ENCODE measurements at places on chromosomes 5 and 9.

- DNase-seq: no peak
Measured at GRCh38 chr9:105117234-105117633, 127.2 kb upstream of the SLC44A1 start.

GRCh38 chr9:87395804-87396479, 101.7 kb upstream of the DAPK1 start:
- DNase-seq: no peak

DNA sequence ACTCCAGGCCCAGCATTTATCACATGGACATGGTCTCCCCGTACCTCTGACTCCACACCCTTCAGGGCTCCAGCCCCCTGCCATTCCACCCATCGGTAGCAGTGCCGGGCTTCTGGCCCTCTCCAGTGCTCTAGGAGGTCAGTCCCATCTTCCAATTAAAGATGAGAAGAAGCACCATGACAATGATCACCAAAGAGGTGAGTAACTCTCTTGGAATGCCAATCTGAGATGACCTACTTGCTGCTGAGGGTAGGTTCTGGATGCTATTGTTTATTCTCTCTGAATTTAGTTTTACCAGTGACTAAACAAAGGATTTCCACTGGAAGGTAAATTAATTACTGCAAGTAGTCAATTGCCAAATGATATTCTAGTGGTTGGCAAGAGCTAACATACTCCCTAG, 80.8 kb downstream of the TLE4 start:
- DNase-seq: no peak

- no peak for DNase-seq
Measured at GRCh38 chr5:57348376-57349140, 134.1 kb downstream of the ACTBL2 start.

- DNase-seq: no peak
Measured at GRCh38 chr9:7456377-7456776, 343.2 kb downstream of the DMAC1 start.

GRCh38 chr9:1173211-1173610, 123.1 kb downstream of the DMRT2 start:
- no peak for DNase-seq

GRCh38 chr5:83877911-83878706, 157.5 kb upstream of the HAPLN1 start:
- DNase-seq: no peak

DNA sequence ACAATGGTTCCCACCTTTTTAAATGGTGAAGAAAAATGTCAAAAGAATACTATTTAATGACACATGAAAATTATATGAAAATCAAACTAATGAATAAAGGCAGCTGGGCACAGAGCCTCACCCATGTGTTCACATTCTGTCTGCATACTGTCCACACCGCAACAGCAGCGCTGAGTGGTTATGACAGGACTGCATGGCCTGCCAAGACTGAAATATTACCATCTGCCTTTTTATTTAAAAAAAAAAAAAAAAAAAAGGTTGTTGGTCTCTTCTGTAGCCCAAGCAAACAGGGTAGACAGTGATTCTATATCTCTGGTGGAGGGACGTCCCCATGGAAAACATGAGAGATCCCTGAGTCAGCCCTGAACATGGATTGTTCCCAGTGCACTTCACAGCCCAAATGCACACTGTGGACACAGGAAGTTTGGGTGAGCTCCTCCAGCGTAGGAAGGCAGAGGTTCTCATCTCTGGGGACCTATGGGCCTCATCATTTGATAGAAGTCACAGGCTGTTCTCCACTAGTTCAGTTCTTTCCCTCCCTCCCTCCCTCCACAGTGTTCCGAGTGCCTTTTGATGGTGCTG, 44.9 kb upstream of the SHC3 start:
- DNase-seq: no peak

- no peak for DNase-seq
Measured at GRCh38 chr5:151202381-151203139, 21.3 kb downstream of the CCDC69 start.

- DNase-seq: no peak
Measured at GRCh38 chr5:119353686-119354366, 2.0 kb upstream of the TNFAIP8 start.

DNA sequence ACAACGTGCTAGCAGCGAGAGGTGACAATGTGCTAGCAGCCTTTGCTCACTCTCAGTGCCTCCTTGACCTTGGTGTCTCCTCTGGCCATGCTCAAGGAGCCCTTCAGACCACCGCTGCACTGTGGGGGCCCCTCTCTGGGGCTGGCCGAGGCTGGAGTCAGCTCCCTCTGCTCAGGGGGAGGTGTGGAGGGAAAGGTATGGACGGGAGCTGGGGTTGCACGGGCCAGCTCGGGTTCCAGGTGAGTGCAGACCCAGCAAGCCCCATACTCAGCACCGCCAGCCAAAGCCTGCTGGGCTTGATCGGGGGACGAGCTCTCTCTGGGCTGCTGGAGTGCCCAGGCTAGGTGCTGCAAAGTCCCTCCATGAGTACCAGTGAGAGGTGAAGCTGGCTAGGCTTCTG, 180.2 kb downstream of the TRIM36 start:
- DNase-seq: no peak

DNA sequence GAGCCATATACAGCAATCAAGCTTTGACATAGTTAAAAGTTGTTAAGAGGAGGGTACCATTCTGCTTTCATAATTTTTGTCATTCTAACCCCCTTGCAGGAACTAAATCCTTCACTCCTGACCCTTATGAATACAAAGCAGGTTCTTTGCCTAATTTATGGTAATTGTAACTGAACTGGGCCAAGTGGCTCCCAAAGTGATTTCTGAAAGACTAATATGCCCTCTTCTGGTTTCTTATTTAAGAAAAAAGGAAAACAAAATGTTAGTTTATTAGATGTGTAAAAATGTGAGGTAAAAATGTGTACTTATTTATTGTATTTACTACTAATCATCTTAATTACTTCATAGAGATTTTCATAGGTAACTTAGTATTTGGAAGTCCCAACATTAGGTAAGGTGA, 268.5 kb downstream of the BNC2 start:
- DNase-seq: no peak

- no peak for DNase-seq
Measured at GRCh38 chr9:127635201-127635735, 23.2 kb downstream of the STXBP1 start.

GRCh38 chr5:132877938-132878337, 4.5 kb downstream of the LEAP2 start:
- DNase-seq: no peak

DNA sequence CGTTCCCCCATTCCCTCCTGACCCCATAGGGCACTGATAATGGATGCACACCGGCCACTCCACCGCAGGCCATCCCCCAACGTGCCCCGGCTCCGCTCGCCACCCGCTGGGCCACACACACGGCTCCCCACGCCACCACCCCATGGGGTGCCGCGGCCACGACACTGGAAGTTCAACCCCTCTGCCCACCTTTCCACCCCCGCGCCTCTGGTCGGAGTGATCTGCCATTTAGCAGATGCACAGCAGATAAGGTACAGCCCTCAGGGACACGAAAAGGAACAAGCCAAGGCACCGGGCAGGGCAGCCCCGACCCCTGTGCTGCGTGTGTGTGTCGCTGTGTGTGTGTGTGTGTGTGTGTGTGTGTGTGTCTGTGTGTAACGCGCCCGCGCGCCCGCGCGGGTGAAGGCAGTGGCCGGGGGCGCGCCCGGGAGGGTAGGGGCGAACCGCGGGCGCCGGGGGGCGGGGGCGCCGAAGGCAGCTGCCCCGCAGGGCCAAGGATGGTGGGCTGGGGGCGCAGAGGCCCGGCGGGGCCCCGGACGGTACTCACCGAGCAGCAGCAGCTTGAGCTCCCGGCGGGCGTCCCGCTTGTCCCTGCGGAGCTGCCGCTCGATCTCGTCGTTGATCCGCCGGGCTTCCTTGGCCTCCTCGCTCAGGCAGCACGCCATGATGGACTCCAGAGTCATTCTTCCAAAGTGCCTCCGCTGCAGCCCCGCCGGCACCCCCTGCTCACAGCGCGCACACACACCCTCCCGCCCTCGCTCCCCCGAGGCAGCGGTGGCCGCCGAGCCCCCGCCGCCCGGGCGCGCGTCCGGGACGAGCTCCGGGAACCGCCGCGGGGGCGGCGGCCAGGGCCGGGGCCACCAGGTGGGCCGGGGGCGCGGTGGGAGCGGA, 813 bp downstream of the GNAQ start:
- DNase-seq: no peak

DNA sequence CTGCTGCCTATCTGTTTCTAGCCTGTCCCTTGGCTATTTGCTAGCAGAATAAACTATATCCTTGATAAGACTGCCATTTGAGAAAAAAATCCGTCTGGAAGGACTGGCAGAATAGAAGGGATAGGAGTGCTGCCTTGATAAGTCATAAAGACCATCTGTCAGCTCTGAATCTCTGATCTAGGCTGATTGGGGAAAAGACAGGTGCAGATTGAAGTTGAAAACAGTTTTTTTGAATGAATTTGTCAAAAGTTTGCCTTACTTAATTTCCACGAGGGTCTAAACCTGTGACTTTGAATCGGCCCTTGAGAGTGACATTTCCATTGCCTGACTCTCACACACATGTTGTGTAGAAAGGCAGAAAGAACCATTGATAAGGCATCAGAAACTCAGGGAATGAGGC, 218.6 kb downstream of the MAN2A1 start:
- DNase-seq: no peak

DNA sequence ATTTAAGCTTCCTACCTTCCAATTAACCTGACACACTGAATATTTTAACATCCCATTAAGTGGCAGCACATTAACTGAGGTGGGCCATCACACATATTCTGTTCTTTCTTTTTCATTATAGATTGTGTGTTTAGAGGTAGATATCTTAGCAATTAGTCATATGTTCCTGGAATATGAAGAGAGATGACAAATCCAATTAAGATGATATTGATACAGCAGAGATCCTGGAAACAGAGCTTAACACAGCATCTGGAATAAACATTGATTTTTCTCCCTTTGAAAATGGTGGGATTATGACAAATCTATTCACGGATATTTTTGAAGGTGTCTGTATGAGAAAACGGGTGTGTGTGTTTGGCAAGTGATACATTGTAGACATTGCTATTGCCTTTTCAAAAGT, 448.0 kb downstream of the CDH10 start:
- DNase-seq: no peak

DNA sequence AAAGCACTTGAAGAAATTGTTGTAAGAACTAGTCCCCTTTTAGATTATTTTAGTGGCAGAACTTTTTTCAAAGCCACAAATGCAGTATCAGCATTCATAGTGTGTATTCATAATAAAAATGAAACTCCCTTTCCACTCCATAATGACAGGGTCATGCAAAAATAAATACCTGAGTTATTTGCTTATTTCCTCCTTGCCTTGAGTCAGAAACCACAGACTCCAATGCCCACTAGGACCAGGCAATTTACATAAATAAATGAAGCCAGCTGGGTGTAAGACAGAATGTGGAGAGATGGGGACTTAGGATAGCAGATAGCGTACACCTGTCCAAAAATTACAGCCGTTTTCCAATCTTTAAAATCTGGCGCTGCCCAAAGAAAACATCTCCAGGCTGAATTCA, 417.8 kb downstream of the TMEM161B start:
- no peak for DNase-seq

DNA sequence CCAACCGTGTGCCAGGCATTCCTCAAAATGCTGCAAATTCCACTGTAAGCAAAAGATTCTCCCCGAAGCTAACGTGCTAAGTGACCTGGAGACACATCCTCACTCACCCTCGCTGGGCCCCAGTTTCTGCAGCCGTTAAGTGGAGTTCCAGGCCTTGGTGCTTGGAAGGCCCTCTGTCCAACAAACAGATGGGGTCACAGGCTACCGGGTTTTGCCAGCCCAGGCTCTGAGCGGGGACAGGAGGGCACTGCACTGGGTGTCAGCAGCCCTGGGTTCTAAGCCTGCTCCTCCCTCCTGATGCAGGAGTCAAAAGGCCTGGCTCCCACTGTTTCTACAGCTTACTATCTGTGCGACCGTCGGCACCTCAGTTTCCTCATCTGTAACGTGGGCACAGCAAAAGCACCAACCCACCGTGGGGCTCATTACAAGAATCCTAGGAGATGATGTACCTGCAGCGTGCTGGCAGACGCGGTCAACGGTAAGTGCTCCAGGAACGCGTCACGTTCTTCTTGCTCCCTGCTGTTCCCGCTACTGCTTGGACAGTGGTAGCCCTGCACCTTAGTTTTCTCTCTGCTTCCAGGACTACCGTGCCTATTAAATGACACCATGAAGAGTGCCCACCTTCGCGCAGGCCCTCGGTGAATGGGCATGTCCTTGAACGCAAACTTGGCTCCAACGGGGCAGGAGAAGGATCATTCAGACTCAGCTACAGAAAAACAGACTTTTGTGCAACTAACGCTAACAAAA, 84.8 kb downstream of the ADAMTS2 start:
- no peak for DNase-seq

DNA sequence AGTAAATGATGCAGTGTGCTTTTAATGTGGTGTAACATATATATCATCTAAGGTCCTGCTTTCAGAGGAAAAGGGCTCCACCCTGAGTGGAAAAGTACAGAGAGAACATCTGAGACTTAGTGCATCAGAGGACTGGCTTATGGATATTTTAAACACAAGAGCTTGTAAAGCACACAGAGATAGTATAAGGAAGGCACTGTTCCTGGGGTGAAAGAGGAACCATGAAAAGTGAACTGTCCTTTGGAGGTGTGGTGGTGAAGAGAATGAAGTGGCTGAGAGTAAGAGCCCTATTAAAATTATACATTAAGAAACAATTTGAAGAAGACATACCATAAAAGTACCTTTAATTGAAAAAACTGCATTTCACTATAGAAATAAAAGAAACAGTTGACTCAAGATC, 68.9 kb downstream of the CSF2 start:
- DNase-seq: no peak

DNA sequence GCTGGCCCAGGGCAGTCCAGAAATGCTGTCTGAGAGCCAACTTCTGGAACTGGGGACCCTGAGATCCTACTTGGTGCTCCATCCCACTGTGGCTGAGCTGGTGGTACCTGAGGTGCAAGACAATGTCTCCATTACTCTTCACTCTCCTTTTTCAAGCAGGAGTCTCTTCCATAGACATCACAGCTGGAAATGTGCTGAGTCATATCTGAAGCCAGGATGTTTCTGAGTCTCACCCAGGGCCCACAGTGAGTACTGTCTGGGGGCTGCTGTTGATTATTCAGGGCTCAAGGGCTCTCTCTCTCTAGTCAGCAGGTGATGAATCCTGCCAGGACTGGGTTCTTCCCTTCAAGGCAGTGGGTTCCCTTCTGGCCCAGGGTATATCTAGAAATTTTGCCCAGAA, 145.2 kb upstream of the TAS2R1 start:
- DNase-seq: no peak

GRCh38 chr5:7805379-7805778, 45.6 kb downstream of the CFAP90 start:
- DNase-seq: no peak

- DNase-seq: no peak
Measured at GRCh38 chr9:129673602-129674001, 8.2 kb downstream of the PRRX2 start.

- DNase-seq: no peak
Measured at GRCh38 chr5:124289641-124290311, 456.7 kb downstream of the ZNF608 start.

GRCh38 chr5:181045316-181045715, 5.2 kb downstream of the BTNL9 start:
- DNase-seq: no peak

DNA sequence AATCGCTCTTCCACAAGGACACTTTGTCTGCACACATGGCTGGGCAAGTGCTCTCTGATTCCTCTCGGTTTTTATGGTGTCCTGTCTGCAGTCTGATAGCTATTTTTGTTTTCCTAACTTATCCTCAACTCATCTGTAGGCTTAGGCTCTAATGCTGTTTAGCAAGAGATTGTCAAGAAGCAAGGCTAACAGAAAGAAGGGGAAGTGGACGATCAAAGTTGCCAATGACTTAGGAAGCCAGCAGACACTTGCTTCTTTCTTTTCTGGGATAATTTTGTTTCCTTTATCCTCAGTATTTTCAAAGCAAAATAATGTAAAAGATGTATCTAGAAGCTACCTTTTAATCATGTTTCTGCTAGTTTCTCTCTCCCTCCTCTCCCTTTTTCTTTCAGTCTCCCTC, 130.7 kb downstream of the PRKACG start:
- DNase-seq: no peak
